Fibroblast of pulmonary artery (primary cell): ENCODE measurements at places on chromosomes 4 and X.
A peak's percentile ranks its signal among the peaks of the same experiment; 100 is the strongest.

DNA sequence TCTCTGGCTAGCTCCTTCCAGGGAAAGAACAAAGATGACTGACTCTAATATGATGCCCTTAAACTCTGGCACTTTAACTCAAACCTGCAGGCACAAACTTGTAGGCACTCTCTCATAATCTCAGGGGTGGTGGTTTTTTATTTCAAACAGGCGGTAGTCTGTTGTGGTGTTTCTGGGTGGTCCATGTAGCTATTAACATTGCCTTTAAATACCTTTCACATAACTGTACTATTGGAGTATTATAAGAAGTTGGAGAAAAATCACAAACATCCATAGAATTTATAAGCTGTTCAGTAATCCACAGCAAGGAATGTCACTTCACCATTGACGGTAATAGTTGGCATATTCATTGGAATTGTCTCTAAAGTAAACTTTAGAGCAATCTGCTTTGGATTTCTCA, 204.2 kb upstream of the PDE5A start:
- no peak for DNase-seq

- DNase-seq = no peak
These were observed 128.6 kb upstream of the VCX start for GRCh38 chrX:7714351-7714750.

GRCh38 chr4:42709392-42710065, 52.6 kb upstream of the ATP8A1 start:
- DNase-seq = no peak

- DNase-seq = no peak
These were observed 98.1 kb downstream of the HNRNPD start for GRCh38 chr4:82275431-82276331.

DNA sequence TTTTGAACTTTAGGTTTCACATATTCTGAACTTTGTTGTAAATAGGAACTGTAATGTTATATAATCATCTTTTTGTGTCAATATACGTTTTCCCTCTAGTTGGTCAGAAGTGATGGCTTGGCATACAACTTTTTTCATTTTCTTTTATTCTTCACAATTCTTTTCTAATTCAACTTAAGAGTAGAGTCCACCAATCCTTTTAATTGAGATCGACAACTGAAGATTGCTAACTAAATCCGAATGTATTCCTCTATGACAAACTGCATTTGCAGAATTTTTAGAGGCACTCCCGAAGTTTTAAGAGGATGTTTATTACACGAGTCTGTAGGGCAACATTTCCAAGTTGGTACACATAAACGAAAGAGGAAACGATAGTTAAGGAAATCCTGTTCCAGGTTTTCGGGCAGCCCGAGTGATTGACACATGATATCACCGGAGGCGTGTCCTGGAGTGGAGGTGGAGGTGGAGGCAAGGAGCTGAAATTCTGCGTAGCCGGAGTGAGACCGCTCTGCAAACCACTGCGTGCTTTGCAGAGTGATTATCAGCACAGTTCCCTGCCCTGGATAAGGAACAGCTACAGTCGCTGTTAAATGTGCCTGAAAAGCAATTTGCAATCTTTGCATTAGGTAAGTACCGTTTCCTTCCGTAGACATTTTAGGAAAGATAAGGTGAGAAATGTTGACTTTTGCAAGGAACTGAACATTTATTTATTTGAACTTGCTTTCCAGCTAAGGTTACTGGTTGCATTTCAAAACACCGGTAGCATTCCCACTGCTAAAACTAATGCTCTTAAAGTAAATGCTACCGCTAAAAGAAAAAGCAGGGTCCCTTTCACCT, at the start of gene SPRY1:
Gene SPRY1, plus strand, starts transcription at position 489 of the 837 bp plus-strand sequence. CDS start 4,797 bp downstream, outside the sequence.
- peak; percentile 97 for DNase-seq

GRCh38 chr4:337932-338758, 531 bp downstream of the ZNF141 start:
- DNase-seq = peak; percentile 57

DNA sequence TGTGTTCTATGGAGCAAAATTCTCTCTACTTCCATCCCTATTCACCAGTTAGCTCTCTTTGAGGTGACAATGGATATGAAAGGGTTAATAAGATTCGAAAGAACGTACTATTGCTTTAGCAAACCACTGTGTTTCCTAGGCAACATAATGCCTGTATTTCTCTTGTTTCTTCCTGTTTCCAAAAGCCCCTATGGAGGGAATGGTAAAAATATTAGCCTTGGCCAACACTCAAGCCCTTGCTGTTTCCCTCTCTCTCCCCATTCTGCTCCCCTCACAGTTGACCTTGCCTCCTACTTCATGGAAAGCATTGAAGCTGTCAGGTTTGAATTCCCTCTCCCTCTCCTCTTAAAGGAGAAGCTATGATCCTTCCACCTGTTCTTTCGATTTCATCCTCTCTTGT, 9.6 kb upstream of the PGRMC1 start:
- peak; percentile 14 for DNase-seq

- DNase-seq = no peak
These were observed 56.9 kb upstream of the ADRA2C start for GRCh38 chr4:3709061-3709845.

DNA sequence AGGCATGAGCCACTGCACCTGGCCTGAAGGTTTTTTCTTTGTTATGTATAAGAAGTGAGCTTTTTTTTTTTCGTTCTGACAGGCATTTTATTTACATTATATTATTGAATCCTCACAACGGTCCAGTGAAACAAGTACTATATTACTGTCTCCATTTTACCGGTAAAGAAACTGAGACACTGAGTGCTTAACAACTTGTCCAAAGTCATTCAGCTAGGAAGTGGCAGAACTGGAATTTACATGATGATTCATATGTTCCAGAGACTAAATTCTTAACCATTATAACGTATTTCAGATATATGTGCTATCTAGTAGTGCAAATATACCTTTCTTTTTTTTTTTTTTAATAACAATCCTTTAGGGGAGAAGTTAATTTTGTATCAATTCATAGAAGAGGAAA, 18.4 kb upstream of the SLC6A14 start:
- peak; percentile 2 for DNase-seq

DNA sequence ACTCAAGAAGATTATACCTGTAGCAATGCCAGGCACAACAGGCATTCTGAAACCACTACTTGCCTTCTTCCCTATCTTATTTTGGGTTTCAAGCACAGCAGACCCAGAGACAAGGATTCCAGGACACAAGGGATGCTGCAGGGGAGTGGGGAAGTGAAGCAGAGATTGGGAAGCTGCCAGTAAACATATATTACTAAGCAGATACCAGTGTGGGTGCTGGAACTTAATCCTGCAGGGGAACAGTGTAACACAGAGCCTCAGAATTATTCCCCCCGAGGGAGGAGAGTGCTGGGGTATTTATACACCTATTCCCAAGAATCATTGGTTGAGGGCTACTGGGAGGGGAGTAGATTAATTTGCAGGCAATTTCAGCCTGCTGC, 33.3 kb upstream of the MAML3 start:
- no peak for DNase-seq

DNA sequence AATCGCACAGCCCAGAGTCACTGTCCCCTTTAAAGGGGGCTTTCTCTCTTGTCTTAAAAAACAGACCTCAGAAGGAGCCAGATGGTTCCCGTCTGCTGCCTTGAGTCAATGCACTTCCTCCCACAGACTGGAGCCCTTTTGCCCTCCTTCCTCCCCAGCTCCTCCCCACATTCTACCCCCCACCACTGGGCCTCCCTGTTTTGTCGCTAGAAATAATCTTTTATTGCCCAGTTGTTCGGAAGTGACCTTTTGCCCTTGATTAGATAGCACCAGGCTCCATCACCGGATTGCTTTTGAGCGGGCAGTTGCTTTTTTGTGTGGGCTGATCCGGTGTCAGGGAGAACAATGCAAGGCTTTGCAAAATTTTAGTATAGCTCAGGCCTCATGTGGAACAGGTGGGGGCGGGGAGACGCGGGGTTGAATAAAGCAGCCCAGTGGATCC, 47.7 kb downstream of the SPRY1 start:
- DNase-seq = peak; percentile 94

GRCh38 chr4:7273738-7274297, 81.5 kb downstream of the SORCS2 start:
- DNase-seq = no peak

DNA sequence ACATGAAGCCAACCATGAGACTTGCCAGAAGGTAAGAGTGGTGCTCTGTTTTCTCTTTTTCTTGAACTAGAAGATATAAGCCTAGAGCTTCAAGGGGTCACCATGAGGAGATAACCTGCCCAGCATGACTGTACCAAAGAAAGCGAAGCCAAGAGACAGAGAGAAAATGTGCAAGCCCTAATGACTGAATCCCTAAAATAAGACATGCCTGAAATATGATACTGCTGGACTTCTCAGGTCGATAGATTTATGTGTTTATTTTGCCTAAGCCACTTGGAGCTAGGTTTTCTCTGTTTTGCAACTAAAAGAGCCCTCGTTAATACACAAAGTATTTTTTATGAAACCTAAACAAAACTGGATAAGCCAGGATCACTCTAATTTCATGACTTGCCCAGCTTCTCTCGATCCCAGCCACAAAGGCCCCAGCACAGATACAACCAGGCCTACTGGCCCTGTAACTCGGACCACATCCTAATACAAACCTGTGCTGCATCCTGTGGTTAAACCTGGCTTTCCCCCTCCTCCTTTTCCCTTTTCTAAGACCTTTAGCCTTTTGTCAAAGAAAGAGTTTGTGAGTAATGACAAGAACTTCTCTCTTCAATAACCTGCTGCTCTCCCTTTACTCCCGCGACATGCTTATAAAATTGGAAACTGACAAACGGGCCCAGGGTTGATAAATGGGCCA, 185.8 kb downstream of the APBB2 start:
- DNase-seq = no peak

GRCh38 chrX:53048169-53049126, at the start of gene GPR173:
Gene GPR173, plus strand, starts transcription at chrX:53048789. Its CDS starts 27,833 bp downstream, at chrX:53076622.
- DNase-seq = peak; percentile 65

- peak; percentile 57 for DNase-seq
These were observed 455 bp upstream of the ABCB7 start for GRCh38 chrX:75156531-75156945.

DNA sequence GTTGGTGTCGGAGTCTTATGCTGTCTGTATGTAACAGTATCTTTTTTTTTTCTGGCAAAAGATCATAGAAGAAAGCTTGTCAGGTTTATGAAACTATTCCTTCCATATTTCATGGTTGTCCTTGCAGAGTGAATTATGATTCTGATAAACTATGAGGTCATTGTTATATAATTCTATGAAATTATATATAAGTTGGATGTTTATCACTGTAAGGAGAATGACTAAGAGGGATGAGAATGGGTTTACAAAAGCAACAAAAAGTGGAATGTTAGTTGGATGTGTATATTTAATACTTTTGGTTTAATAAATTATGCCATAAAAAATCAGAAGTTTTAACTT, 43.1 kb downstream of the RAPGEF2 start:
- no peak for DNase-seq

DNA sequence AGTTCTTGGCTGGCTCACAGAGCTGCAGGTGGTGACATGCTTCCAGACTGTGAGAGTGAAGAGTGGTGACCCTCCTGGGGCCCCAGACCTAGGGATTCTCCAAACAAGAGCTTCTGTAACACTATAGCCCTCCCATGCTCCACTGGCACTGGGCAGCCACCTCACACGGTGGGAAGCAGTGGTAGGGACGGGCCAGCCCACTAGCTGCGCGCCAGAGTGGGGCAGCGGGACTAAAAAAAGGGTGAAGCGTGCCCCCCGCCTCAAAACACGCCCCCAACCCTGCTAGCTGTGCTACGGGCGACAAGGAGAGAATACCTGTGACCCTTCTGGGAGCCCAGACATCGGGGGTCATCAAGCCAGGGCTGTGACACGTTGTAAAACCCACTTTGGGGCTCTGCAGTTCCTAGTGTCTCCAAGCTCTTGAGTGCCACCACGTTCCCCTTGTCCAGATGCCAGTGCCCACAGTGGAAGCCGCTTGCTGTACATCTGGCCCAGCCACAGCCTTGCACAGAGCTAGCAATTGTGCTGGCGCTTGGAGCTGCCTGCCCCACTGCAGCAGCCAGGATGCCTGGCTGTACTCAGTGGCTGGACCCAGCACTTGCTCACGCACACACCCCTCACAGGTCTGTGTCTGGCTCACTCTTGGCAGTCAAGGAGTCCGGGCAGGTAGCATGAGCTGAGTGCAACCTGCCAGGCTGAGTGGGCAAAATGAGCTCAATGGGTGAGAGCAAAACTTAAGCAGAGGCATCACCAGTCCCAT, 100.0 kb downstream of the DCAF12L2 start:
- no peak for DNase-seq

DNA sequence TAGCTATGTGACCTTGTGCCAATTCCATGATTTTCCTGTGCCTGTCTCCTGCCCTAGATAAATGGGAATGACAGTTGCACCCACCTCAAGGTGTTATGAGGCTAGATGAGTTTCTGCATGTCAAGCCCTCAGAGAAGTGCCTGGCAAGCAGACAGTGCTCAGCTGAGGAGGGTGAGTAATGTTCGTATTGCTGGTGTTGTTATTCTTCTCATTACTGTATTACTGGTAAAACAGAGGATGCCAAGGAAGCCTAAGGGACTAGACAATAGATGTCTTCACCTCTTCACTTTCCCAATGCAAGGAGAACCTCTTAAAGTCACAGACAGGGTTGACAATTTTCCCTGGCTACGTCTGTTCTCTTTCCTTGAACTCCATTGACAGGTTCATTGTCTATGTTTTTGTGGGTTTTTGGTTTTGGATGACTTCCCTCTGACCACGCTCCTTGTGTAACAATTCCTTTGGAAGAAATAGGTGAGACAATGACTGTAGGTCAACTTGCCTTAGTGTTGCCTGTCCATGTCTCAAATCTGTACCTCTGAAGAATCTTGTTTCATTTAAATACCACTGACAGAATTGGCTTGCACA, 19.2 kb downstream of the ETDC start:
- DNase-seq = peak; percentile 10

DNA sequence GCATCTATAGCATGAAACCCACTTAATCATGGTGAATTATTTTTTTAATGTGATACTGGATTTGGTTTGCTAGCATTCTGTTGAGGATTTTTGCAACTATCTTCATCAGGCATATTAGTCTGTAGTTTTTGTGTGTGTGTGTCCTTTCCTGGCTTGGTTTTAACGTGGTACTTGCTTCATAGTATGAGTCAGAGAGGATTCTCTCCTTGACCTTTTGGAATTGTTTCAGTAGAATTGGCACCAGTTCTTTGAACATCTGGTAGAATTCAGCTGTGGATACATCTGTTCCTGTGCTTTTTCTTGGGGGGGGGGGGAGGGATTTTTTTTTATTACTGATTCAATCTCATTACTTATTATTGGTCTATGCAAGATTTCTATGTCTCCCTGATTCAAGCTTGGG, 232.0 kb upstream of the KLF8 start:
- no peak for DNase-seq

DNA sequence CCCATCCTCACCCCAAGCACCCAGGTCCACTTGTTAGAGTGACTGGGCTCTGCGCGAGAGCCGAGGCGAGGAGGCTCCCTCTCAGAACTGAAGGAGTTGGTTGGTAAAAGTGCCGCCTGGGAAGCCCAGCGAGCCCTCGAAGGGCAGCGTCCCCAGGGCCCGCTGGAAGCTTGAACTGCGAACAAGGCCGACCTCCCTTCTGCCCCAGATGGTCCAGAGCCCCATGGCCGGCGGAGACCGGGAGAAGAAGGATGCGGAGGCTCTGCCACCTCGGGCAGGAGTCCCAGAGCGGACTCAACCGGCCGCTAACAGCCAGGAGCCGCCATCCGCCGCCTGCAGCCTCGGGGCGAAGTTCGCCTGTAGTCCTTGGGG, 116.3 kb upstream of the TEX13C start:
- no peak for DNase-seq
